ENCODE measurements at places on chromosomes 2 and 18.
A peak's percentile ranks its signal among the peaks of the same experiment; 100 is the strongest.

DNA sequence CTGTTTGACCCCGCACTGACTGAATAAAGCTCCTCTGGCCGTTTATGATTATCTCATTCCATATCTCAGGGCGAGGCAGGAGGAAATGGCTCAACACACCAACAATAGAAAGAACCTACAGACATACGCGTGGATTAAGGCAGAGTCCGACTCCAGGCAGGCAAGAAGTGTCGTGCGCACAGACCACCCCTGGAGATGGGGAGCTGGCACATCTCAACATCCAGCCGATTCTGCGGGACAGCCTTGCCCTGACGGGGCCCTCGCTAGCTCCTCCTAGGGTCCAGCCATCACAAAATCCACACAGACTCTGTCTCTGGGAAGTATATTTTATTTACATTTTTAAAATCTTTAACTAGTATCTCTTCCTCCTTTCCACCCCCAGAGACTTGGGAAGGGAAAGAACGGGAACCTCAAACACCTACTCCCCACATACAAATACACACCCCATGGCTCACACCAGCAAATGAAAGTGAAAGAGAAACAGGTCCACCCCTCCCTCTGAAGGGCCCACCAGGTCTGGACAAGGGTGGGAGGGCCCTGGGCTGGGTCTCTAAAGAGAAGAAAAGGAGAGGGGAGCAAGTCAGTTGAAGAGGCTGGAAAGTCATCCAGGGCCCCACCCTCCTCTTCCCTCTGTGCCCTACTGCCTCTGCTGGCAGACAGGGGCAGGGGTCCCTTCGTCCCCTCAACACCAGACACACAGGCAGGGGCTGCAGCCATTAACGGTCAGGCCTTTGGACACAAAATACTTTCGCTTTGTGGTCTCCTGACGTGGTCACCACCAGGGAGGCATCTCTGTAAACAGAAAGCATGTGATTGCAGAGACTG is 3.2 kb downstream of the GPBAR1 start:
- H3K27ac ChIP-seq, result no peak overlapping the region
- H3K27me3 ChIP-seq, result no peaks in the 10 kb centered on the region

DNA sequence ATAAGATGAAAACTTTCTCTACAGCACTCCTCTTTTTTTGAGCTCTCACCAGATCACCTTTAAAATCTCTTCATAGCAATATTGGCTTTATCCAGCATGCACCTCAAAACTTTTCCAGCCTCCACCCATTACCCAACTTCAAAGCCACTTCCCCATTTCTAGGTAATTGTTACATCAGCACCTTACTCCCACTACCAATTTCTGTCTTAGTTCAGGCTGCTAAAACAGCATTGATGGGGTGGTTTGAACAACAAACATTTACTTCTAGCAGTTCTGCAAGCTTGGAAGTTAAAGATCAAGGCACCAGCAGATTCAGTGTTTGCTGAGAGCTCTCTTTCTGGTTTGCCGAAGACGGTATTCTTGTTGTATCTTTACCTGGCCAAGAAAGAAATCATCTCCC is 114.0 kb upstream of the SLC39A10 start:
- H3K27ac ChIP-seq, result no peak overlapping the region
- H3K36me3 ChIP-seq, result no peaks in the 10 kb centered on the region
- H3K4me3 ChIP-seq, result no peak overlapping the region
- DNase-seq, result no peak

GRCh38 chr2:232419245-232420072 is 12.8 kb downstream of the ALPG start:
- H3K27me3 ChIP-seq, result peaks cover 65% of the 10 kb centered on the region
- peak overlapping the region; percentile 57 for H3K4me3 ChIP-seq
- no peak overlapping the region for H3K27ac ChIP-seq

DNA sequence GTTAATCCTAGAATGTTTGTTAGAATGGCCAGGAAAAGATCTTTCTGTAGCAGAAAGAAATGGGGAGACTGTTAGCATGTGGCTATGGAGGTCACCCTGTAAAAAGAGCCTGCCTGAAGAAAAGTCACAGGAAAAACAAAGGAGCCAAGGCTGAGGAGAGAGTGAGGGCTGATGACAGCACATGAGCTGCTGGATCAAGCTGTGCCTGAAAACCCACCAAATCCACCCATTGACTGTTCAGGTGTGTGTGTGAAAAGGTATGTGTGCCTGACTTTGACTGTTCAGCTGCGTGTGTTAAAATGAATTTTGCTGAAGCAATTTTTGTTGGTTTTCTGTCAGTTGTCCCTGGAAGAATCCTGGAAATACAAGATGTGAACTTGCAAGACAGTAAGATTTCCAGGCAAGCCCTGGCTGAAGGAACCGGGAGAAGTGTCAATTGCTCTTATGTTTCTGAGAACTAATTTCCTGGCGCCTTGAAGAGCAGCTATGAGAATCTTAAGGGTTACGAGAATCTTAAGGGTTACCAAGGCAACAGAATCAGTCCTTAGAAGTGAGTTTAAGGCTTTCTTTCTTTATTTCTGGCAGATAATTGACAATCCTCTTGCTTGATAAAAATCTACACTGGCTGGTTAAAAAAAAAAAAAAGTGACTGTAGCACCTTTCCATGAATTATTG is 73.0 kb upstream of the LGALSL start:
- no peak overlapping the region for H3K4me3 ChIP-seq
- no peaks in the 10 kb centered on the region for H3K27me3 ChIP-seq
- H3K4me1 ChIP-seq, result peaks cover 5% of the 10 kb centered on the region
- H3K27ac ChIP-seq, result no peak overlapping the region

DNA sequence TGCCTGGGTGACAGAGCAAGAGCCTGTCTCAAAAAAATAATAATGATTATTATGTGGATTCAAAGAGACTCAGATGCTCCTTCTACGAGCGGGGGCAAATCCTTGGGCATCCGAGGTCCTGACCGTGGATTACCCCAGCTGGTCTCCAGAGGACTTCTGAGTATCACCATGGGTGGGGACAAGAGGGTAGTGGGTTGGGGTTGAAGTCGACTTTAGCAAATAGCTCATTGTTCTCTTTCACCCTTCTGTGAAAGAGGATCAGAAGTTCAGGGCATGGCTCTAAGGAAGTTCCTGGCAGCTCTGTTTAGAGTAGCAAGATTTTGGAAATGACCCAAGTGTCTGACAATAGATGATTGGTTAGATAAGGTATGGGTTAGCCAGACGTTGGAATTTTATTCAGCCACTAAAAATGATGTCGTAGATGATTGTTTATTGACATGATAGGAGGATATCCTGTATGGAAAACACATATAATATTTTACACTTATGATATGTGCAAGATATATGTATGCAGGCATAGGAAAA is 59.0 kb upstream of the SPRED2 start:
- no peaks in the 10 kb centered on the region for H3K36me3 ChIP-seq
- H3K27ac ChIP-seq, result no peak overlapping the region
- H3K4me3 ChIP-seq, result no peak overlapping the region
- no peaks in the 10 kb centered on the region for H3K27me3 ChIP-seq

GRCh38 chr18:23619388-23619881 is 33.1 kb upstream of the NPC1 start:
- H3K36me3 ChIP-seq, result no peaks in the 10 kb centered on the region
- H3K4me3 ChIP-seq, result peak overlapping the region; percentile 54
- no peak overlapping the region for H3K27ac ChIP-seq
- DNase-seq, result no peak

GRCh38 chr18:10453806-10454680 is at the start of gene APCDD1:
APCDD1 (plus strand) TSS chr18:10454635; CDS start chr18:10454982, 347 bp downstream.
- H3K4me3 ChIP-seq, result peak within 1 kb of the TSS; percentile 50
- no peak for DNase-seq
- peaks cover 16% of the 10 kb centered on the region for H3K27me3 ChIP-seq
- no peaks in the 10 kb centered on the region for H3K36me3 ChIP-seq

- no peak overlapping the region for H3K4me3 ChIP-seq
- no peaks in the 10 kb centered on the region for H3K27me3 ChIP-seq
- DNase-seq, result no peak
- H3K4me1 ChIP-seq, result peaks cover 3% of the 10 kb centered on the region
These were observed 16.4 kb downstream of the GIGYF2 start for GRCh38 chr2:232713505-232713904.

GRCh38 chr2:128599700-128600099 is 281.0 kb upstream of the HS6ST1 start:
- H3K27ac ChIP-seq, result no peak overlapping the region
- DNase-seq, result no peak
- no peaks in the 10 kb centered on the region for H3K4me1 ChIP-seq

- H3K27me3 ChIP-seq, result no peaks in the 10 kb centered on the region
- no peak overlapping the region for H3K27ac ChIP-seq
- H3K4me3 ChIP-seq, result no peak overlapping the region
- DNase-seq, result no peak
These were observed 89.8 kb downstream of the PRPF40A start for GRCh38 chr2:152627351-152627957.

DNA sequence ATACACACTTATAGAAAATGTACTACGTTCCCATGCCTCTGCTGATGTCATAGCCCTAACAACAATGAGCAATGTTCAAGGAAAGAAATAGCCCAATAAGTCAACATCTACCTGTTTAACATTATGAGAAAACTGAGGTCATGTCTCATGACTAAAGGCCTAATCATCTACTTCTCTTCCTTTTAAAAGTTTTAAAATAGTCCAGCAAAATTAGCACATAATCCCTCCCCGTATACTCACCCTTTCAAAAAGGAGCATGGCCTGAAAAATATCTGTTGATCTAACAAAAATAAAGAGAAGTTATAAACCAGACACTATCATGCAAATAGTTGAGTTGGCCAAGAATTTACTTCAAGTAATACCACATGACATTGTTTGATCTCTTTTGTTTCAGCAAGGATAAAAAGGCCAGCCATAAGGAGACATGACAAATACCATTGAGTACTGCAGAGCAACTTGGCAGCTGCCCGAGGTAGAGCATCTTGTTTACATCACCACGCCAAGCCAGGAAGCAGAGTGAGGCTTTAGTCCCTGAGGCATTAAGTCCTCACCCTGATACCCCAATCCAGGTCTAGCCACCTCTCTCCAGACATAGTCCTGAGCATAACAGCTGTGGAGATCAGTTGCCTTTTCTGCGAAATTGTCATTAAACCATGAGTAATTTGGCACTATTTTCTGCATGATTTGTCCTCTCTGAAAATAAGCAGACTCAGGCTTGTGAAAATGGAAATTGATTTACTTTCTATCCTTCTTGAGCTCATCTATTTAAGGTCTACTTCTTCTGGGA is 137.4 kb upstream of the ETAA1 start:
- H3K27me3 ChIP-seq, result no peaks in the 10 kb centered on the region
- H3K36me3 ChIP-seq, result no peaks in the 10 kb centered on the region
- H3K4me3 ChIP-seq, result no peak overlapping the region
- peak overlapping the region; percentile 84 for H3K27ac ChIP-seq

GRCh38 chr2:129281791-129282530 is 697.5 kb upstream of the RAB6C start:
- no peaks in the 10 kb centered on the region for H3K27me3 ChIP-seq
- H3K36me3 ChIP-seq, result no peaks in the 10 kb centered on the region
- H3K4me1 ChIP-seq, result peaks cover 5% of the 10 kb centered on the region
- no peak overlapping the region for H3K4me3 ChIP-seq
- DNase-seq, result no peak

DNA sequence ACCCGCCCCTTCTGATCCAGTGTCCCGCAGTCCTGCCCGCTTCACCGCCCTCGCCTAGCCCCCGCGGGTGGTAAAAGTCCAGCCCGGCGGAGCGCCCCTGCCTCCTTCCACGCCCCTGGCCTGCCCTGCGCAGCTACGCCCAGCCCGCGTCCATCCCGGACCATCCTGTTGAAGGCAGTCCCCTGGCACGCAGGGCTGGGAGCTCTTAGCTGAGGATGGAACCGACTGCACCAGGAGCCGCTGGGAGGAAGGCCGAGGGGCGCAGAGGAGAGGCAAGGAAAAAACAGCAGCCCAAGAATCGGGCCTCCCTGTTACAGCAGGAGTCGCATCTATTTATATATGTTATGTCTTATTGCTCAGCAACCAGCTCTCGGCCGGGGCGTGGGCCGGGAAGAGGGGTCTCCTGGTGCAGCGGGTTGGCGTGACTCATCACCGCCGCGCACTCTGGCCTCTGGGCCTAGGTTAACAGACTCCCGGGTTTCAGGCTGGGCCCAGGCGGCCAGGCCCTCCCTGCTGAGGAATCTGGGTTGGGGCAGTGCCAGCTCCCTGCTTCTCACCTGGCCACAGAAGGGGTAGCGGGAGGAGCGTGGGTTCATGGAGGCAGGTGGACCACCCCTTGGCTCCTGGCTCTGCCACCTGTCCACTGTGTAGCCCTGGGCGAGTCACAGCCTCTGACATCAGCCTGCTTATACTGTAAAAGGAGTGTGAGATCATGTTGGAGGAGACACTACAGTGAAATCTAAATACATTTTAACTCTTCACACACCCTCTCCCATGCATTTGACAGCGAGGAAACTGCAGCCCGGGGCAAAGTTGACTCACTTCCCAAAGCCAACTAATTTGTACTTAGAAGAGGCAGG is 13.4 kb upstream of the MAP3K2 start:
- no peaks in the 10 kb centered on the region for H3K27me3 ChIP-seq
- H3K27ac ChIP-seq, result peak overlapping the region; percentile 77
- no peaks in the 10 kb centered on the region for H3K36me3 ChIP-seq
- DNase-seq, result peak; percentile 84

- H3K4me3 ChIP-seq, result peak overlapping the region; percentile 87
- no peaks in the 10 kb centered on the region for H3K27me3 ChIP-seq
- peaks cover 20% of the 10 kb centered on the region for H3K4me1 ChIP-seq
- H3K27ac ChIP-seq, result peak overlapping the region; percentile 98
These were observed 1.2 kb upstream of the SELENOI start for GRCh38 chr2:26344581-26345282.

DNA sequence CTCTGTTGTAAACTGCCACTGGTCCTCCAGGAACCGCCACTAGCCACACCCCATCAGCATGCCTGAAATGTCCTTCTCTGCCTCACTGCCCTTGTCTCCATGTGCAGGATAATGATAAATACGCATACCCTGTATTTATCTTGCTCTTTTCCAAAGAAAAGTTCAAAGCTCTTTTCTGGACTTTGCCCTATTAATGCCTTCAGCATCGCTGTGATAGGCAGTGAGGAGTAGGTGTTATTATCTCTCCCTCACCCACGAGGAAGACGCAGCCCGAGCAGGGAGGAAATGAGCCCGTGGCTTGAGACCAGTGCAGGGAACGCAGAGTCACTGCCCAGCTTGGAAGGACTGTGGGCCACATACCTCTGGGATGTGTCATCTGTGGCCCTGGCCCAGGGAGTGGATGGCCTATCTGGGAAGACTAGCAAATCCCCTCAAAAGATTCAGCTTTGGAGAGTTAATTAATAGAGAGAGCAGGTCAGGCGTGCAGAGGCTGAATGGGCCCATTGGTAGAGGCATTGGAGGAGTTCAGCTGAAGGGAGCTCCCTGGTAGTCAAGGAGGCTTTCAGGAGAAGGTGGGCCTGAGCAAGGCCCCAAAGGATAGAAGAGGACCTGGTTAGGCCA is 39.5 kb upstream of the MCFD2 start:
- no peak overlapping the region for H3K4me3 ChIP-seq
- DNase-seq, result no peak
- H3K27ac ChIP-seq, result no peak overlapping the region
- no peaks in the 10 kb centered on the region for H3K27me3 ChIP-seq
- H3K4me1 ChIP-seq, result peaks cover 7% of the 10 kb centered on the region
- H3K36me3 ChIP-seq, result peaks cover 25% of the 10 kb centered on the region

- H3K4me3 ChIP-seq, result no peak overlapping the region
- no peak overlapping the region for H3K27ac ChIP-seq
These were observed 3.3 kb upstream of the GALNT14 start for GRCh38 chr2:31141443-31142085.

GRCh38 chr2:236216711-236217110 is 47.5 kb downstream of the ASB18 start:
- no peak for DNase-seq
- no peak overlapping the region for H3K27ac ChIP-seq
- no peak overlapping the region for H3K4me3 ChIP-seq
- H3K4me1 ChIP-seq, result peaks cover 10% of the 10 kb centered on the region
- H3K27me3 ChIP-seq, result peaks cover 8% of the 10 kb centered on the region

- H3K4me3 ChIP-seq, result no peak overlapping the region
- no peaks in the 10 kb centered on the region for H3K36me3 ChIP-seq
- H3K27me3 ChIP-seq, result no peaks in the 10 kb centered on the region
These were observed 71.8 kb downstream of the TNS1 start for GRCh38 chr2:217930761-217931563.

Measured in keratinocyte (primary cell).